Effector CD4-positive, alpha-beta T cell (primary cell): ENCODE measurements at places on chromosomes 5 and 9.

- DNase-seq = no peak
Measured at GRCh38 chr5:28398185-28398584, 1359.8 kb upstream of the CDH9 start.

GRCh38 chr9:36902861-36903524, 131.1 kb downstream of the PAX5 start:
- no peak for DNase-seq

DNA sequence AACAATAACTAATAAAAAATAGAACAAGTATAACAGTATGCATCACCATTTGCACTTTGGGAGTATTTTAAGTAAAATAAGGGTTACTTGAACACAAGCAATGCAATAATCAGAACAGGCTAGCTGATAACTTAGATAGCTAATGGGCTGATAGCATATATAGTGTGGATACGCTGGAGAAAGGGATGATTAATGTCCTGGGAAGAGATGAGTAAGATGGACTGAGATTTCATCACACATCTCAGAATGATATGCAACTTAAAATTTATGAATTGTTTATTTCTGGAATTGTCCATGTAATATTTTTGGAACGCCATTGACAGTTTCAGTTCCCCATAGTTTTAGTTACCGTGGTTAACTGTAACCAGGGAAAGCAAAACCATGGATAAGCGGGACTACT, 173.6 kb downstream of the ISL1 start:
- no peak for DNase-seq

DNA sequence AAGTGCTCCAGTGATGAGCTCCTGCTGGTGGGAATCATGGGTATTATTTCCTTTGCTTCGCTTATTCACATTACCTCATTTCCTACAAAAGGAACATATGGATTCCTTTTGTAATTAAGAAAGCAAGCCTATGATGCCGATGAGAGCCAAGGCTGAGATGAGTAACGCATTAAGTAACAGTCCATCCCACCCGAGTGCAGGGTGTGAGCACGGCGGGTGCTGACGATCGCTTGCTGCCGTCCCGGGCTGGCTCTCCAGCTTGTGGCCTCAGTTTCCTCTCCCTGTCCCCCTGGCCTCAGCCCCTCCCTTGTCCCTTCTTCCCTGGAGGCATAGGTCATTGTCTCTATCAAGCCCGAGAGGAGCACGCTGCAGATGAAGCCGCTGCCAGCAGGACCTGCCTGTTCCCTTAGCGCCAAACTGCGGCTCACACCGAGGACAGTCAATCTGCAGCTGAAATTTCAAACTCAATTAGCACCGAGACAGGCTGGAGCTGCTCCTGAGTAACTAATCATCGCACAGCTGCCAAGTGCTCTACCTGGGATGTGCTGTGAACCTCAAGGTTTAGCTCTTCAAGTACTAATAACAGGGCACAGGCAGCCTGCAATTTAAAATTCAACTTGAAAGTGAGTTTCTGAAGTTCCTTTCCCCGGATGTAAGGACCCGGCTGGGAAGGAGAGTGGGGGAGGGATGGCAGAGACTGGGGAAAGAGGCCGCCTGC, 115.2 kb upstream of the RAPGEF1 start:
- no peak for DNase-seq

DNA sequence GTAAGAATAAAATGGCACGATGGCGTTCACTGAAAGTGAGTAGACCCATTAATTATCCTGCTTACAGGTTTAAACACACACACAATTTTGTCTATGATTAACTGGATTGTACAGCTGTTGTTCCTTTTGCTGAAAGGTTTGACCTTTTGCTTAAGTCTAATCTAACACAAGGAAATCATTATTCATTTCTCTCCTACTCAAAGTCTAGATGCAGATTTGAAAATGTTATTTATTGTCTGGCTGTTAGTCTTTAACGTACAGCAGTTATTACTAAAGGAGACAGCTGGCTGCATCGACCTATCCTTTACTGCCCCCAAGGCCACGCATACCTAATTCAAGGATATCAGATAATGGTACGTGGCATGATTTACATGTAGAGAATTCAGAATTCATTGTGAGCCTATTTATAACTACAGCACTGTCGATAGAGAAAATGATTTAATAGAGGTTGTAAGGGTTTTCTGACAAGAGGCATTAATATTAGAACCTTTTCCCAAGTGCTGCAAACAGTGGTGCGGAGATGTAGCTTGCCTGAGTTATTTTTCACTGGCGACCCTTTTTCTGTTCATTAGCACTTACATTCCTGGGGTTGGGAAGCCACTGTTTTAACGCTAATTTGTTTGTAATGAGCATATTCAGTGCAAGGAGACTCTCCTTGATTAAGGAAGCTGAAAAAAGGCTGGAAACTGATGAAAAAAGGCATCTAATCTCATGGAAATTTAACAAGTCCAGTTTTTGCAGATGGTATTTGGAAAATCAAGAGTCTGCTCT, 368.4 kb upstream of the GRAMD2B start:
- no peak for DNase-seq

GRCh38 chr9:96350866-96351265, 32.6 kb downstream of the SLC35D2 start:
- no peak for DNase-seq

DNA sequence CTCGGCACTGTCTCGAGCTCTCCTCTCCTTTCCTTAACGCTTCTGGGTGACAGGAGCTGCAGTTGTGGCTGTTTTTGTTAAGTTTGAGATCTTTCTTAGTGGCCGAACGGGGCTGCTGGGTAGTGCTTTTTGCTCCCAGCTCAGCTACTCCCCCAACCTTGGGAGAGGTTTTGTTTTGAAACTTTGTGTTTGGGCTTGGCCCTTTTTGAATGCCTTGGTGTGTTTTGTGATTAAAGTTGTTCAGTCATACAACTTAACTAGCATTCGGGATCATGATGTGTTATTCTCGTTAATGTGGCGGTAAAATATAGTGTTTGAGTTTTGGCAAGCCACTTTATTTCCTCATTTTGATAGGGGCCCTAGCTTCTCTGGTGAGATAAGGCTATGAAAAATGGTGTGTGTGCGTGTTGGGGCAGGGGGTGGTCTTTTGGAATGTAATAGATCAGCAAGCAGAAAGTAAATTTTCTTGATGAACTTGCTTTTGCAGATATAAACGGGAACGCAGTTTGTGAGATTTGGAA, 1.1 kb downstream of the KDM3B start:
- no peak for DNase-seq

DNA sequence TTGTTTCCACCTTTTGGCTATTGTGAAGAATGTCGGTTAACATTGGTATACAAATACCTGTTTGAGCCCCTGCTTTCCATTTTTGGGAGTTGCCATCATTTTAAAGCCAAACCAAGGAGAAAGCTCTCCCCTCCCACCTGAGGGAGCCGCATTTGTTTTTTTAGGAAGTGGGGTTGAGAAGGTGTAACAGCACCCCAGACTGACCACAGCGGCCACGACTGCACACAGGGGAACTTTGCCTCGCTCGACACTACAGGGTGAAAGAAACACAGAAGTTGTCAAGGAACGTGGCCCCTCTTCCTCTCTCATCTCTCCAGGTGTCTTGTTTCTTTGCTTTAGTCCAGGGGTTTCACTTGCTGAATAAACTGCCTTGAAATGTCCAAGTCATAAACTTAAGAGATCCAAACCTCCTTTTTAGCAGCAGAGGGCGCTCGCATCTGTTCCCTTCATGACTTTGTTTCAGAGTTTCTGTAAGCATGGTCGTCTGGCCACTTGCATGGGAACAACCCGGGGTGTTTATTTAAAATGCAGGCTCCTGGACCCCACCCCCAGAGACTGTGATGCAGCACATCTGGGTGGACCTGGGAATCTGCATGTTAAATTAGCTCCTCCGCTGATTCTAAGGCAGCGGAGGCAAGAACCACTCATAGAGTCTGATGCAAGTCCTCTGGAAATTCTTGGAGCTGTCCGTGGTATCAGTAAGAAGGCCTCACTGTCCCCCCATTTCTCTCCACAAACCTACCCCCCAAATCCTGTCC, 2.1 kb upstream of the TTLL11 start:
- DNase-seq = peak; percentile 29

- no peak for DNase-seq
Measured at GRCh38 chr9:761176-761792, 80.2 kb upstream of the DMRT1 start.

GRCh38 chr9:86600977-86601376, 246.8 kb upstream of the TUT7 start:
- DNase-seq = no peak

- DNase-seq = no peak
Measured at GRCh38 chr9:32384002-32384363, 460 bp upstream of the ACO1 start.

- no peak for DNase-seq
Measured at GRCh38 chr5:56774957-56775356, 40.4 kb upstream of the MAP3K1 start.

DNA sequence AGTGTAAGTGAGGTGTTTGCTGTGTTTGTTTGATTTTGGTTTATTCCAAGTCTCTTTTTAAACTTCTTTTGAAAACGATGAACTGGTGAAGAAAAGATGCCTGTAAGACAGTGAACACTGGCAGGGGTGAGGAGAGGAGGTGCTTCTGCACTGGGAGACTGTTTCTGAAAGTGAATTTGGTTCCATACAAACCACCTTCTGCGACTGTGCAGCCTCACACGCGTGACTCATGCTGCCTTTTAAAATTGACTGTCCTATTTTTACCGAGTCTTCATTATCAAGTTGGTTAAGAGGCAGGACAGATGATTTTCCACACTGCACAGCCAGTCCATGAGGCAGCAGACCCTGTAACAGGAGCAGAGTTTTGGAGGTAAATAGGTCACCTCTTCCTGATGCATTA, 340.6 kb downstream of the MTRR start:
- DNase-seq = no peak

GRCh38 chr5:58922461-58923171, 339.7 kb downstream of the RAB3C start:
- no peak for DNase-seq

DNA sequence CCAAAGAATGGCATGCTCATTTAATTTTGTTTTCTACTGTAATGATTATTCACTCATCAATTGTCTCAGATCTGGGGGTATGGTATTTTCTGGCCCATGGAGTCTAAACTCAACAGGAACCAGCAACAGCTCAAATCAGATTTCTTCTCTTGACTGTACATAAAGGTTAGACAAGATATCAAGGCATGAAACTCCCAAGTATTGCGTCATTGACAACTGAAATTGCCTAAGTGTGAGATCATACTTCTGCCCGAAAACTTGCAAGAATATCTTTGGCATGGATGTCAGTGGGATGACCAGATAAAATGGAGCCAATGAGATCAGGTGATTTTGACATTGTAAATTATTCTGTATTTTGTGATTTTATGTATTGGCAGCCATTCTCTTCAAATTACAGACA, 141.7 kb upstream of the STK32A start:
- DNase-seq = no peak

DNA sequence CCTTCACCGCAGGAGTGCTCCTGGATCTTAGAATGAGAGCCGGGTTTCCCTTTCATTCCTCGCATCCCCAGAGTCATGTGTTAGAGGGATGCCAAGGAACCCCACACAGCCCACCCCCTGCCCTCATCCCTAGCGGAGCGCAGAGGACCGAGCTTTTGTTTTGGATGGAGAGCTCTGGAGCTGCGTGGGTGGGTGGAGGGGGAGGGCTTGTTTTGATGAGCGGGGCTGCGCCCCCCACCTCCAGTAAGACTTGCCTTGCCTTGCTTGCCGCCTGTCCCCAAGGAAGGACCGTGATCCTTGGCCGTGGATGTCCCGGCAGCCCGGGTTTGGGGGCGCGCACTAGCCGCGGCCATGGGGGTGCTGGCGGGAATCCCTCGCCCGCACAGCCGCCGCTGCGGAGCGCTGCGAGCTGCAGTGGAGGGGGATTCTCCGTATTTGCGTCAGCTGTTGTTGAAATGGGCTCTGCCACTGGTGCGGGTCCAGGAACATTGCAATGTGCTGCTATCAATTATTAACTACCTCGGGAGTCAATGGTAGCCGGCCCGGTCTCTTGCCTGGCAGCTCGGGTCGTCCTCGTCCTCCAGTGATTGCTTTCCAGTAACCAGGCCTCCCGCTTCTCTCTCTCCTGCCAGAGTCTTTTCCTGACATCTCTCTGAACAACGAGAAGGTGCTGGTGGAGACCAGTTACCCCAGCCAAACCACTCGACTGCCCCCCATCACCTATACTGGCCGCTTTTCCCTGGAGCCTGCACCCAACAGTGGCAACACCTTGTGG, 1.0 kb downstream of the EGR1 start:
- no peak for DNase-seq

- DNase-seq = no peak
Measured at GRCh38 chr9:69571032-69571431, 101.1 kb downstream of the APBA1 start.

DNA sequence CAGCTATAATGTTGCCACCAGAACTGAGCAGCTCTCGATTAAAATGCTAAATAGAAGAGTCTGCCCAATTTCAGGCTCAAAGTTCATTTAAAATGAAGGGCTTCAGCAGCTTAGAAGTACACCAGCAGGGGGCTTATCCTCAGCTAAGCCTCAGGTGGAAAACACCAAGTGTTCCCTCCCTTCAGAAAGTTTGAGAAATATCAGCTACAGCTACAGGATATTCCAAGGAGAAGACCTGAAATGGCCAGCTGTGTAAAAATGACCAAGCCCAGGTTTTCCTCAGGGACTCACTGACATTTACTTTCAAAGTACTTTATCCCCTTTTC, 395.4 kb downstream of the DTWD2 start:
- DNase-seq = no peak

DNA sequence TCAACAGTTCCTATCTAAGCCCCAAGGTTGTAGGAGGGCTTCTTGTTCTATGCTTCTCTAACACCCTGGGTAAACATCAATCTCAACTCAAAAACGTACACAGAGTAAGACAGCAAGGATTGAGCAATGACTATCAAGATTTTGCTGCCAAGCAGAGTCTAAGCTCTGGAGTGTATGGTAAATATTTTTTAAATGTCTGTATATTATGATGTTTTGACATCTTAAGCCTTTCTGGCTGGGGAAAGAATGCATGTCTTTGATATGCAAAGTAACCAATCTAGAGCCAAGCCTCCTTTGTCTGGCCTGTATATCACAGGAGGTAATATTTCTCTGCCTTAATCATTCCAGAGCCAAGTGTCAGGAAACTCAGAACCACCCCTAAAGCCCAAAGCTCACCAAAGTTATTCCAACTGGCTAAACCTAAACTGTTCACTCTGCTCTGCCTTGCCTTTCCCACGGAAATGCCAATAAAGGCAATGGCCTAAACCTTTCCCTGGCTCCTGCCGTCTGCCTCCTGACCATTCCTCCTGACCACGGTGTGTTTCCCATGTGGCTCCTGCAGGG, 45.2 kb downstream of the YIPF5 start:
- DNase-seq = no peak
